Activated CD8-positive, alpha-beta memory T cell treated with anti-CD3 and anti-CD28 coated beads, Interleukin-2, amount 10 ng/mL, durations not matched to agents 7 days and 5 days (primary cell): ENCODE measurements at places on chromosomes 16 and 17. TPM values are rescaled to one million over a fixed set of nuclear protein-coding genes. Genes with fewer than 3 reads are reported as not detected.

DNA sequence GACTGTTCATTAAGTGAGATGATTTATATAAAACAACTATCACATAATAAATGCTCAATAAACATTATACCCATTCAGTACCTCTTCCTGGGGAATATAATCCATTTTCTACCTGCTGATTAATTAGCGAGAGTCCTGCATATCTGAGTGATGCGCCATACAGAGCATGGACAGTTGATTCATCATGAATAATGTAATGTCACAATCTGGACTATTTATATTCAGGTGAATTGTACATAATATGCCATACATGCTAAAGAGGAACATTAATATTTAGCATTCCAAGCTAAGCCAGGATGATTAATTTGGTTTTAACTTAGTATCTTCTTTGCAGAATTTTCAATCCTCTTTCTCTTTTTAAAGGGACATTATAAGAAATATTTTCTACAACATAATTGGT, 362.0 kb upstream of the XYLT1 start:
- DNase-seq: no peak
- H3K27me3 ChIP-seq: no peaks in the 10 kb centered on the region
- no peaks in the 10 kb centered on the region for H3K36me3 ChIP-seq
- H3K4me3 ChIP-seq: no peak overlapping the region
- no peak overlapping the region for H3K27ac ChIP-seq

- no peaks in the 10 kb centered on the region for H3K36me3 ChIP-seq
- no peak for DNase-seq
- no peak overlapping the region for H3K4me3 ChIP-seq
Observed at GRCh38 chr17:12618557-12618956, 47.1 kb upstream of the MYOCD start.

PHKB gene
- 33.7 TPM for total RNA-seq

SAT2 gene
- total RNA-seq: 21.5 TPM
